Stimulated activated CD8-positive, alpha-beta memory T cell treated with anti-CD3 and anti-CD28 coated beads, Interleukin-7, amount 100 ng/mL, for 1 hour (primary cell): ENCODE measurements at places on chromosomes 4 and X.

- DNase-seq: no peak
Observed at GRCh38 chrX:71239781-71240180, 14.2 kb downstream of the ZMYM3 start.

- no peak for DNase-seq
Observed at GRCh38 chr4:106503116-106504050, 134.8 kb upstream of the GIMD1 start.

DNA sequence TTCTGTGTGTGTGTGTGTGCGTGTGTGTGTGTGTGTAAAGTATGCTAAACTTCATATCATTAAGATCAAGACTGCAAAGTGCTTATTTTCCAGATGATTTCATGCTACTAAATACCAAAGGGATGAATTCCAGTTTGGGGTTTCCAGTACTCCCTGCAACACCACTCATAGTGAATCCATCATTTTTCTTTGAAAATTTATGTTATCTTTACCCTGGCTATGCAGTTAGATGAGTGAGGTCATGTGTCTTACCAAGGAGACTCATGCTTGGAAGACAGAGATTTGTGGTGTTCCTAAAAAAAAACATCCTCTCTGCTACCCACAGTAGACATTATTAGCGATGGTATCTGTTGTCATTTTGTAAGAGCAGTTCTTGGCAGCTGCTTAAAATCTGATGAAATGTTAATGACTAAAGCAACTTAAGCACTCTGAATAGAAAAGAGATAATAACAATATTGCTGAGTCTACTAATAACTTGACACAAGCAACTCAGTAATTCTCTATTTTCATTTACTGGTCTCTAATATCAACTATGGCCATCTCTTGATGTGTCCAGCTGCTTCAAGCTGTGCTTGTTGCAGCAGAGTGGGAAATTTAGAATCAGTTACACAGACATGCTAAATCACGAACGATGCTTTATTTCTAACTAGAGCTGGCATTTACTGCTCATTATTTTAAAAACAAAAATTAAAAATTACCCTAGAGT is 1953.0 kb upstream of the IGFBP7 start:
- DNase-seq: no peak

DNA sequence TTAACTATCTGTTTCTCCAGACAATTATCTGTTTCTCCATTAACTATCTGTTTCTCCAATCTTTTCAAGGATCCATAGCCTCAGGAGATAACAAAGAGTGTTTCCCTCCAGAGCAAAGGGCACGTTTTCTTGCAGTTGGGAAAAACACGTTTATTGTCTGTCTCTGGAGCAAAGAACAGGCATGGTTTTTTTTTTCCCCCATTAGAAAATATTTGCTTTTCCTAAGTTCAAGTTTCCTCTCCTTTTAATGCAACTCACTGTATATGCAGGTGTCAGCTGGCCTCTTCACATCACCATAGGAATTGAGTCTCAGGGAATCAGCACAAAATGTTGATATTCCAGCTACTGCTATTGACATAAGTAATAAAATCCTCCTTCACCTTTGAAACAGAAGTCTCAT is 984.4 kb downstream of the RAB28 start:
- no peak for DNase-seq
